ENCODE measurements at places on chromosomes 4 and X. TPM values are rescaled to one million over a fixed set of nuclear protein-coding genes. Genes with fewer than 3 reads are reported as not detected.

GRCh38 chr4:76607266-76607799 lies 172.3 kb downstream of the SHROOM3 start:
- H3K27me3 ChIP-seq: no peaks in the 10 kb centered on the region
- H3K27ac ChIP-seq: no peak overlapping the region
- no peaks in the 10 kb centered on the region for H3K36me3 ChIP-seq
- DNase-seq: no peak
- peaks cover 2% of the 10 kb centered on the region for H3K4me1 ChIP-seq

GRCh38 chr4:125198916-125199315 lies 115.8 kb upstream of the FAT4 start:
- H3K27ac ChIP-seq: no peak overlapping the region
- no peak overlapping the region for H3K4me3 ChIP-seq
- DNase-seq: no peak

IL3RA gene
- polyA plus RNA-seq: 1.0 TPM

DNA sequence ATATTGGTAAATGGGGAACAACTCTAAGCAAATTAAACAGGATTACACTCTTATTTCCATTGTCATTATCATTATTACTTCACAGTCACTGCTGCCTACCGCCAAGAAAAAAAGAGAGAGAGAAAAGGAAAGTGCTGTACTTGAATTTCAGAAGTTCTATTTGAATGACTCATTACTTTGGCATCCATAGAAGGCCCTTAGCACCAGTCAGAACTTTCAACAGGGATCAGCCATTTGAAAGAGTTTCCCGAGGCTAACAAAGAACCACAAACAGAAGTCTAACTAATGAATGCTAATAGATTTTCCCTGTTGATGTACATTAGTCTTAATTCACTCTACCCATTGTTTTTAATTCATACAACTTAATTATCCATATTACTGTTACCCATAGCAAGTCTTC lies 116.3 kb downstream of the SHROOM4 start:
- H3K4me3 ChIP-seq: no peak overlapping the region
- no peaks in the 10 kb centered on the region for H3K4me1 ChIP-seq
- H3K27me3 ChIP-seq: no peaks in the 10 kb centered on the region
- H3K27ac ChIP-seq: no peak overlapping the region

DCAF4L1 gene
- polyA plus RNA-seq: 0.08 TPM

GRCh38 chr4:8323947-8324555 lies 54.5 kb downstream of the HTRA3 start:
- H3K36me3 ChIP-seq: no peaks in the 10 kb centered on the region
- no peaks in the 10 kb centered on the region for H3K27me3 ChIP-seq
- H3K4me3 ChIP-seq: no peak overlapping the region
- no peaks in the 10 kb centered on the region for H3K4me1 ChIP-seq
- H3K27ac ChIP-seq: no peak overlapping the region

DNA sequence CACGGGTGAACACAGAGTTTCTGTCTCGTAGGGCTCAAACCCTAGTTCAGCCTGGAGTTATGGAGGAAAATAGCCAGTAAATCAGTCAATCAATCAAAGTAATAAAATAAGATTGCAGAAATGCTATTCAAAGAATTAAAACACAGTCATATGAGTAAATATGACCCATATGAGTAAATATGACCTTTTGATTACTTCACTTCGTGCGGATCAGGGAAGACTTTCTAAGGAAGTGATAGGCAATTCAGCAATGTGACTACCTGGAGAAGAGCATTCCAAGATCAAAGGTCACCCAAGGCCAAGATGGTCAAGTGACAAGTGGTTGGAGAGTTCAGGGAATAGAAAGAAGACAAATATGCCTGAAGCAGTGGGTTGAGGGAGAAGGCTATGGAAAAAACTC lies 722.6 kb downstream of the ADGRL3 start:
- H3K27ac ChIP-seq: no peak overlapping the region
- no peak overlapping the region for H3K4me3 ChIP-seq
- no peak for DNase-seq
- no peaks in the 10 kb centered on the region for H3K27me3 ChIP-seq

DDIT4L gene
- polyA plus RNA-seq: 0.13 TPM

DNA sequence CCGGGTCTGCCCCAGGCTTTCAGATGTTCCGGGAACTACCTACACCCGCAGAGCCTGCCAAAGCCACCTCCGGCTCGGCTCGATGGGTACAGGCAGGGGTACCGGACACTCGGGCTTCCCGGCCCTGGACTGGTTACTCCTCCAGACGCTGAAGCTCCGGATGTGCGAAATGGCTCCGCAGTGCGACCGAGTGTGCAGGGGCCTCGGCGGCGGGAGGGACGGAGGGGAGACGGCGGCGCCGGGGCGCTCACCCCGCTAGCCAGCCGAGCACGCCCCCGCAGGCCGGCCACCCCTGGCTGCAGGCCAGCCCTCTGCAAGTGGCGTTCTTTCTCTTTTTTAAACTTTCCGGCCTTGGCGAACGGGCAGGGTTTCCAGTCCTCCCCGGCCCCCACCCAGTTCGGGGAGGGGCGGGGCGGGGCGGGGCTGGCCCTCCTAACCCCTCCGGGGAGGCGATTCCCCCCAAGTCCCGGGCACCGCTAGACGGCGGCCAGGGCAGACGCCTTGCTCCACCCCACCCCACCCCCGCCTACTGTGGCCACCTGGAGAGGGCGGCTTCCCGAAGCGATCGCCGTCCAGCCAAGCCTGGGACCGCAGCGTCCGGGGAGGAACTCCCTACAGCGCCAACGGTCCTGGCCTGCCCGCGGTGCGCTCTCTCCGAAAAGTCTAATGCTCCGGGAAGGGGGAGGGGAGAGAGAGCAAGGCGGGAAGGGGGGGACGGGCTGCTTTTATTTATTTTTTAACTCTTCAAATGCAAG lies 7.5 kb downstream of the BCOR start:
- peak overlapping the region; percentile 48 for H3K4me3 ChIP-seq
- H3K4me1 ChIP-seq: peaks cover 39% of the 10 kb centered on the region

ZMYM3 gene
- polyA plus RNA-seq: 5.5 TPM

TMEM47 gene
- 11.3 TPM for polyA plus RNA-seq

- no peak for DNase-seq
- H3K4me1 ChIP-seq: no peaks in the 10 kb centered on the region
- no peaks in the 10 kb centered on the region for H3K27me3 ChIP-seq
- H3K36me3 ChIP-seq: no peaks in the 10 kb centered on the region
Observed at GRCh38 chr4:5554376-5554775, 154.0 kb downstream of the EVC2 start.

DNA sequence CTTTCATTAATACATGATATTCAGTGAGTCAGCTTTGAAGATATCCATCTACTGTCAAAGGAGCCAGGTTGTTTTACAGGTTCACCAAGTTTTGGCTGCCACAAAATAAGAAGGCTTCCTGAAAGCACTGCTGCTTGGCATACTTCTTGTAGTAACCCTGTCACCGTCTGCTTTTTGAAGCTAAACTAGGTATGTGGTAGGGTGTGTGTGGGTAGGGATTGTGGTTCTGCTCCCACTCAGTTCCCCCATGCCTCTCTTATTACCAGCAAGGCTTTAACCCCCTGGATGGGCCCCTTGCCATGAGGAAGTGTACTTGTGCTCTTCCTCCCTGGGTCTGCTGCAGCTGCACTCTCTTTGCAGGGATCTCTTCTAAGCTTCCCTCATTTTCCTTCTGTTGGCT lies 191.2 kb downstream of the BANK1 start:
- H3K4me1 ChIP-seq: no peaks in the 10 kb centered on the region
- H3K36me3 ChIP-seq: no peaks in the 10 kb centered on the region
- H3K4me3 ChIP-seq: no peak overlapping the region
- no peak for DNase-seq

- no peak overlapping the region for H3K4me3 ChIP-seq
- no peak for DNase-seq
- no peaks in the 10 kb centered on the region for H3K4me1 ChIP-seq
- no peaks in the 10 kb centered on the region for H3K36me3 ChIP-seq
Observed at GRCh38 chr4:31307029-31307428, 586.9 kb downstream of the PCDH7 start.

DNA sequence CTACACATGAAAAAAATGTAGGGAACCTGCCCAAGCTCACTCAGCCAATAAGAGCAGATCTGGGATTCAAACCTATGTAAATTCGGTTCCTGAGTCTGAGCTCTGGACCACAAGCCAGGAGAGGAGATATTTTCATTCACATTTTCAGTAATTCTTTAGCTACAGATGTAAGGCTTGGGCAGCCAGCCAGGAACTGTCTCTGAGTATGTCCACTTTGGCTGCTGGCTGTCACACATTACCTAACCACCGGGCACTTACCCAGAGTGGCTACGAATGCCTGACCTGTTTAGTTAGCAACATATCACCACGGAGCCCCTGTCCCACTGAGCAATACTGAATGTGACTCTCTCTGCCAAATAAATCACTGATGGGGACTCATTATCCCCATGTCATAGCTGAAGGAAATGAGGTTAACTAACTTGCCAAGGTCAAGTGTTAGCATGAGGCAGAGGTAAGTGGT lies 15.3 kb downstream of the USP46 start:
- no peak overlapping the region for H3K4me3 ChIP-seq
- no peaks in the 10 kb centered on the region for H3K36me3 ChIP-seq
- no peaks in the 10 kb centered on the region for H3K27me3 ChIP-seq
- DNase-seq: peak; percentile 47
- no peak overlapping the region for H3K27ac ChIP-seq

DNA sequence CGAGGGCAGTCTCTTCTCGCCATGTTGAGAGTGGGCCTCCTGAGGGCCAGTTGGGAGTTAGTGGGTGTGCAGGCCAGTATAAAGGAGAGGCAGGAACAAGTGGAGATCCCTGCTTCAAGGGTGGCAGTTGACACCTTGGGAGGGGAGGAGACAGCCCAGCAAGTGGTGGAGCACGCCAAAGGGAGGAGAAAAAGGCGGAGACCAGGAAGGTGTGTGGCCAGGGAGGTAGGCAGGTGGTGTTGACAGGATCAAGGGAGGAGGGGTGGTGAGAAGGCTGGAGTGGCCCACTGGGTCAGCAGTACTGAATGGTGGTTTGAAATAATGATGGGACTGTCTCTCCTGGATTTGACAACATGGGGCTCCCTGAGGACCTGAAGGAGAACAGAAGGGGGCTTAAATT lies 32.6 kb downstream of the ZNF185 start:
- H3K27me3 ChIP-seq: no peaks in the 10 kb centered on the region
- no peak for DNase-seq
- no peak overlapping the region for H3K4me3 ChIP-seq
- no peaks in the 10 kb centered on the region for H3K36me3 ChIP-seq

- H3K27me3 ChIP-seq: no peaks in the 10 kb centered on the region
- no peak for DNase-seq
- H3K27ac ChIP-seq: no peak overlapping the region
- H3K4me1 ChIP-seq: no peaks in the 10 kb centered on the region
Observed at GRCh38 chrX:144681501-144681900, 565.8 kb upstream of the SPANXN1 start.

GABRB1 gene
- not detected for polyA plus RNA-seq

DNA sequence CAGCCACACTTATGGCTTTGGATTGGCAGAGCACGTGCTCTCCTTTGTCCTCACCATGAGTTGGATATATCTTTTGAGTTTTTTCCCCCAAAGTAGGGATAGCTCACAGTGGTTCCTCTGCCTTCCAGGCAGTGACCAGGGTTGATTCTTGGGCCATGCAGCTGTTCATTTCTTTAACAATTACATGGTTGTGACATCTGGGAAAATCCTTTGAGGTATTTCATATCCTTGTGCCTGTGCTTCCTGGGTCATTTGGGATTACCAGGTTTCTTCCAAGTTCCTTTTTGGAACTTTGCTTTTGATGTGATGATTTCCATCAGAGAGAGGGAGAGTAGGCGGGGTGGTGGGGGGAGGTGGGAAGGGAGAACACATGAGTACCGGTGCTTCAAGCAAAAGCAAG lies 15.6 kb downstream of the BCORL1 start:
- H3K4me1 ChIP-seq: no peaks in the 10 kb centered on the region
- no peaks in the 10 kb centered on the region for H3K27me3 ChIP-seq
- H3K4me3 ChIP-seq: no peak overlapping the region
- peaks cover 2% of the 10 kb centered on the region for H3K36me3 ChIP-seq

- DNase-seq: no peak
- H3K27ac ChIP-seq: no peak overlapping the region
- no peaks in the 10 kb centered on the region for H3K27me3 ChIP-seq
- no peaks in the 10 kb centered on the region for H3K36me3 ChIP-seq
- no peaks in the 10 kb centered on the region for H3K4me1 ChIP-seq
Observed at GRCh38 chrX:9315086-9315485, 149.8 kb upstream of the TBL1X start.

DNA sequence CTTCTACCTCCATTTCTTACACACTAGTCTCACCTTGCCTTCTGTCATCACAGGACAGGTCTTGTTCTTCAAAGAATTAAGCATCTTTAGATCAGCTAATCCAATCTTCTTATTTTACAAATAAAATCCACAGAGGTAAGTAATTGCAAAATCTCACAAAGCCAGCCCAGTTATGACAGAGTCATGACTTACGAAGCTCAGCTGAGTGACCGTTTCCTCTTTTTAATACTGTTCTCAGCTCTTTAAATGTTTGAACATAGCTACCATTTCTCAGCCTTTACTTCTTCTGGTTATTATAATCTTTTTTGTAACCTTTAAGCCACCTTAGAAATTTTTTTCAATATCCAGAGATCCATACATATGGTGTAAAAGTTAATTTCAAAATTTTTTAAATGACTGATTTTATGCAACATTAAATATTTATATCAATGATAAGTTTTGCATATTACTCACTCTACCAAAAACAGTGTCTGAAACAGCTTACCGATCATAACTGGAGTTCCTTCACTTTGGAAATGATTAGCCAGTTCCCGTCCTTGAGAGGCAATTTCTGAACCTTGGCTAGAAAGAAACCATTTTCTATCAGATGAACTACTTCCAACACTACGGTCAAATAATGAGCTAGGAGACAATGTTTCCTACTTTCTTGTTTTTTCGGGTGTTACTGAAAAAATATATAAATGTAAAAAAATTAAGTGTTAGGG lies 8.8 kb downstream of the ANKRD37 start:
- H3K36me3 ChIP-seq: peaks cover 36% of the 10 kb centered on the region
- no peaks in the 10 kb centered on the region for H3K27me3 ChIP-seq
- H3K4me3 ChIP-seq: no peak overlapping the region

DNA sequence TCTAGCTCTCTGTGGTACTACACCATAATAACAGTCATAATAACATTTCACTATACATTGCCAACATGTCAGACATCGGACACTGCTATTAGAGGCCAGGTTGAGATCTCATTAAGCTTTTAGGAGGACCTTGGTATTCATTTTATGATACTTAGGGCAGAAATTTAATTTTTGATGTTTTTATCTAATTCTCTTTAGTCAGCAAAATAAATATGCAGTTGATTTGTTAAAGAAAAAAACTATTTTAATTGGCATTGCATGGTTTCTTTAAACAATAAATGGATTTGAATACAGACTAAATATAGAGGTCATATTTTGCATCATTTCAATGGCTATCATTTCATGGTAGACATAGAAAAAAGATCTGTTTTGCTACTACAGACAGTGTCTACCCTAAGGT lies 308.7 kb downstream of the PRDM5 start:
- H3K27me3 ChIP-seq: no peaks in the 10 kb centered on the region
- no peak overlapping the region for H3K27ac ChIP-seq
- no peaks in the 10 kb centered on the region for H3K4me1 ChIP-seq
- no peak for DNase-seq
- no peak overlapping the region for H3K4me3 ChIP-seq
- no peaks in the 10 kb centered on the region for H3K36me3 ChIP-seq

KCND1 gene
- polyA plus RNA-seq: 0.28 TPM
